Naive thymus-derived CD8-positive, alpha-beta T cell (primary cell): ENCODE measurements at places on chromosomes 5 and 9. TPM values are rescaled to one million over a fixed set of nuclear protein-coding genes. Genes with fewer than 3 reads are reported as not detected.

Gene PCDHB15
- total RNA-seq = not detected

Gene ADCY2
- not detected for total RNA-seq

Gene GPBP1
- 168 TPM for total RNA-seq

Gene APBA1
- total RNA-seq = 0.49 TPM

Gene CCDC180
- 12.5 TPM for total RNA-seq

Gene MARCOL
- not detected for total RNA-seq

Gene OR1J2
- total RNA-seq = not detected

Gene NMUR2
- total RNA-seq = not detected

Gene EXOSC2
- 71.3 TPM for total RNA-seq

Gene PALM2AKAP2
- total RNA-seq = not detected

Gene SLC36A3
- not detected for total RNA-seq

Gene PCDHGC3
- not detected for total RNA-seq

Gene FOCAD
- total RNA-seq = 16.1 TPM

Gene SMARCA2
- total RNA-seq = 236 TPM

Gene F2RL2
- total RNA-seq = not detected

Gene RAI14
- not detected for total RNA-seq
